Cerebellar nuclear complex (tissue), 1 donor: ENCODE measurements at places on chromosomes 4 and X.

- no peak for DNase-seq
Measured at GRCh38 chr4:139898293-139898692, 232.7 kb downstream of the MGST2 start.

DNA sequence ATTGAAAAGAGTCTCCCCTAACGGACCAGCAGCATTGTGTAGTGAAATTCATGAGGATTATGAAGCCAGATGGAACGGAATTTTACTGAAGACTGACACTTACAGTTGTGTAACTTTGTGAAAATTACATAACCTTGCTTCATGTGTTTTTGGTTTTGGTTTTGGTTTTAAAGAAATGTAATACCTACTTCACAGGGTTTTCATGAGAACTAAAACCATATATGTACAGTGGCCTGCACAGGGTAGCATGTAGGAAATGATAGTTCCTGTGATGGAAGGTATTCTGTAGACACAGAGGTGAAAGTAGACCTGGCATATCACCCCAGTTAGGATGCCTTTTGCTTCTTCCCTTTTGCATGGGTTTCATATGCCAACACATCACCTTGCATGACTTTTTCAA is 247.0 kb downstream of the BANK1 start:
- DNase-seq, result no peak

DNA sequence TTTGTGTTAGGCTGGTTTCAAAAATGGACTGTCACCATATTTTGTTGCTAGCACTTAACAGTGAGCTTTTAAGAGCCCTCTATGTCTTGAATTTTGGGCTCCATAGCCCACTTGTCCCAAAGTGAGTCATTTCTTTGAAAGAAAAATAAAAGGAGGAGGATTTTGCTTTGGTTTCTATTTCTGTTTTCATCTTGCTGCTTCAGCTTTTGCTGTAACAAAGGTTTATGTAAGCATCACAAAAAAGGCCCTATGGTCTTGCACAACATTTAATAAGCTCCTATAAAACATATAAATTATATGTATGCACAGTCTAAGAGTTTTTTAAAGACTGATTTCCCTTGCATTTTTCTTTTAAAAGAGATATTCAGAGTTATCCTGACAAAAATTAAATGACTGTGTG is 105.2 kb downstream of the PHOX2B start:
- DNase-seq, result no peak

- no peak for DNase-seq
Measured at GRCh38 chr4:152044331-152045036, 283.7 kb upstream of the GATB start.

DNA sequence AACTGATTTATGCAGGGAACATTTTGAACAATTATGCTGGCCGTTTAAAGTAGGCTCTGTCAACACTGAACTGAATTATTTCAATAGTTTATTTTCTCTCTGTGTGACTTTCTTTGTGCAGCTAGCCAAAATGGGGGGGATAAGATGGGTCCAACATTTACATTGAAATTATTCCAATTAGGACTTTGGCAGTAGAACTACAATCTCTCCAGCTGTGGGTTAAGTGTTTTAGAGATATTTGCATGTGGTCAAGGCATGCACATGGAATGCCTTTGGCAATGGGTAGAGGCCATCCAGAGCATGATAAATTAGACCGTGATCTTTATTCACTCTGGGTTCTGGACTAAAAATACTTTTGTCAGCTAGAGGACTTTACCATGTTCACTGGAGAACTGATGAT is 107.9 kb upstream of the ELOVL6 start:
- no peak for DNase-seq

GRCh38 chrX:108735091-108735678 is 1.2 kb downstream of the IRS4 start:
- no peak for DNase-seq

DNA sequence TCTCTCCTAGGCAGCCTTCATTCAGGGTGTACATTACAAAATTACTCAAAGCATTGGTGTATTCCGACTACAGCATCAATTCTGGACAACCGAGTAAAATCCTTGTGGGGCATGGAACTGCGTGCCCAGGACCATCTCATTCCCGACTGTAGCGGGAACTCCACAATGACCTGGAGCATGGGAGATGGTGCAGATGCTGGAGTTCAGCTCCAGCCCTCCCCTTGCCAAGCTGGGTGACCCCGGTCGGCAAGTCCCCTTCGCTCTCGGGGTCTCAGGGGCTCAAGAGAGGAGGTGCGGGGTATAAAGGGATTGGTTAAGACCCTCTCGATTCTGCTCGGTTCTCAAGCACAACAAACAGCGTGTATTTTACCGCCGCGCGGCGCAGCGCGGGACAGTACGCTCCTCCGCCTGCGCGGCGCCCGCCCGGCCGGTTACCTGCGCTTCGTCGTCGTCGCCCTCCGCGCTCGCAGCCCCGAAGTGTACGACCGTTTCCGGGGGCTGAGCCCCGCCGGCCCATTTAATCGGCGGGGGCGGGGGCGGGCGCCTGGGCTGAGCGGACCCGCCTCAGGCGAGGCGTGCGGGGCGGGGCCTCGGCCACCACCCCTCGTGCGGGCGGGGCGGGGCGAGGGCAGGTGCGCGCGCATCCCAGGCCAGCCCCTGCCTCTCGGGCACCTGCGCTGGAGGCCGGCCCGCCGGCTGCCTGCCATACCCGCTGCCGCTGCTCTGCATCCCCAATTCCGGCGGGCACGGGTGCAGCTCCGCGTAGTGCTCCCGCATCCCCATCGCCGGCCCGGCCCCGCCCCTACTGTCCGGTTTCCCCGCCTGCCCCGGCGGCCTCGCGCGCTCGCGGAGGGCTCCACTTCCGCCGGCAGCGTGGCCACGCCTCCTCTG is at the start of gene G6PD:
TSS of gene G6PD (minus strand) at position 493 of the 891 bp plus-strand sequence. CDS start 691 bp downstream, outside the sequence.
- no peak for DNase-seq

DNA sequence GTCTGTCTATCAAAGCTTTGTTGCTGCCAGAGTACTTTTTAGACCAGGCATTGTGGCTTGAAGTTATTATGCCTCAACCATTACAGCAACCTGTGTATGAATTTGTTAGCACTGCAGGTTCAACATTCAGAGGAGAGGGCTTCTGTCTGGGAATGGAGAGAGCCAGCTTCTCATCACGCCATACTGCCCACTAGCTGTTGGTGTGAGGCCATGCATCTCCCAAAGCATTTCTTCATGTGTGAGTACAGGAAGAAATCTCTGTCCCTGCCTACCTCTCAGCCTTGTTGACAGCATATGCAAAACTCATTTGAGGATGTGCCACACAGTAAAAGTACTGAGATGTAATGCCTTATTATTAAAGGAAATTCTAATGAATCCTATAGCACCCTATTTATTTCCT is 76.9 kb upstream of the PPARGC1A start:
- DNase-seq, result no peak

GRCh38 chr4:51906167-51906958 is 63.4 kb downstream of the DCUN1D4 start:
- no peak for DNase-seq

DNA sequence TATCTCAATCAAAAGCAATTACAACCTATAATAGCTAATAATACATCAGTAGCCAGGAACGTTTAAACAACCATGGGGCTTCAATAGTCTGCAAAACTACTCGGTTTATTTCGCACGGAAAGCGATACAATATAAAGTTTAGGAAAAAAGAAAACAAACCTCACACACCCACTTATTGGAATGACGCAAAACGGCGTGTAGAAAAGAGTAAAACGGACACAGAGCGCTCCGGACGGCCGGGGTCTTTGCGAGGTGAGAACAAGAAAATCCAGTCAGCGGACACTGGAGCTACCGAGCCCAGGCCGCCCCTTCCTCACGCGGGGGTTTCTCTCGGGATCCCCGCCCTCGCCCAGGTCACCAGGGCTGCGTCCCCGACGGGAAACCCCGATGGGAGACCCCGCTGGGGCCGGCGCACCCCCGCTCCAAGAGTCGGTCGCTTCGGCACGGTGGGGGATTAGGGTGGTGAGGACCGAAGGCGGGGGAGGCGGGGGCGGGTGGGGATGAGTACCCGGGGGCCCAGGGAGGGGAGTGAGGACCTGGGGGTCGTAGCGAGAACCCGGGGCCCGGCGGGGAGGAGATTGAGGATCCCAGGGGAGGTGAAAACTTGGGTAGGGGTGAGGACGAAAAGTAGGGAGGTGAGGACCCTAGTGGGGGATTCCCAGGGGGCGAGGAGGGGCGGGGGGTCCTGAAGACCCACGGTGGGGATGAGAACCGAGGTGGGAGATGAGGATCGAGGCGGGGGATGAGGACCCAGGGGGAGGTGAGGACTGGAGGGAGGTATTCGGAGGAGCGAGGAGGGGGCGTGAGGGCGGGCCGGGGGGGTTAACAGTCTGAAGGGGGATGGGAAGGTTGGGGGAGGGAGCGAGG is 737 bp downstream of the NELFA start:
- DNase-seq, result no peak

- DNase-seq, result no peak
Measured at GRCh38 chr4:152975380-152976211, 39.5 kb downstream of the FHDC1 start.

- no peak for DNase-seq
Measured at GRCh38 chrX:70044541-70045245, 5.0 kb downstream of the AWAT2 start.

DNA sequence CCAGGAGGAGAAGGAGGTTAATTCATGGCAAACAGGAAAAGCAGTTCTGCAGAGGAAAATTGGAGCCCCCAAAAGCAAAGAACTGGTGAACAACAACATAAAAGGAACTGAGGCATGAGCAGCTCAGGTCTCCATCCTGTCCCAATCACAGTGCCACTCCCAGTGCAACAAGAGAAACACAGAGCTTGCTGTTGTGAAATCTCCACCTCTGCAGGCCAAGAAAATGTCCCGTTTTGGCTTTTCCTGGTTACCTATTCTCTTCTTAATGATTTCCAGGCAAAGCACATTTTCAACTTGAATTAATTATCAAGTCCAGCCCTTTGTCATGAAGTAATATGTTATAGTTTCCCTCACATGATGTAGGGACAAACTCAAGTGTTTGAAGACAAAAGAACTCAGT is 778 bp downstream of the C1QTNF7 start:
- no peak for DNase-seq

DNA sequence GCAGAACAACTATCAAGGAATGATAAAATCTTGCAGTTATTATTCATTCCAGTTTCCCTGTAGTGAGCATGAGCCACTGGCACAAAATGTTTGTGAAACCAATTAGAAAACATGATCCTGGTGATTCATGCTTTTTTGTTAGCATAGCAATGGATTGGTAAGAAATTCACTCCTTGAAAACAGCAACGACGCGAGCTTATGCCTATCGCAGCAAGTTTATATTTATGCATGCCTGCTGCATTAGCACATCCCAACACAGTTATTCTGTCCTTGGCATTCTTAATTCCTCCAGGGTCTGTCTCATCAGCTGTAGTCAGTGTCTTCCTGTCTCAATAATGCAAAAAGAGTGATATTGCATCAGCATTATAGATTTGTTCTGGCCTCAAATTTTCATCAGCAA is 975.9 kb downstream of the STIM2 start:
- no peak for DNase-seq

DNA sequence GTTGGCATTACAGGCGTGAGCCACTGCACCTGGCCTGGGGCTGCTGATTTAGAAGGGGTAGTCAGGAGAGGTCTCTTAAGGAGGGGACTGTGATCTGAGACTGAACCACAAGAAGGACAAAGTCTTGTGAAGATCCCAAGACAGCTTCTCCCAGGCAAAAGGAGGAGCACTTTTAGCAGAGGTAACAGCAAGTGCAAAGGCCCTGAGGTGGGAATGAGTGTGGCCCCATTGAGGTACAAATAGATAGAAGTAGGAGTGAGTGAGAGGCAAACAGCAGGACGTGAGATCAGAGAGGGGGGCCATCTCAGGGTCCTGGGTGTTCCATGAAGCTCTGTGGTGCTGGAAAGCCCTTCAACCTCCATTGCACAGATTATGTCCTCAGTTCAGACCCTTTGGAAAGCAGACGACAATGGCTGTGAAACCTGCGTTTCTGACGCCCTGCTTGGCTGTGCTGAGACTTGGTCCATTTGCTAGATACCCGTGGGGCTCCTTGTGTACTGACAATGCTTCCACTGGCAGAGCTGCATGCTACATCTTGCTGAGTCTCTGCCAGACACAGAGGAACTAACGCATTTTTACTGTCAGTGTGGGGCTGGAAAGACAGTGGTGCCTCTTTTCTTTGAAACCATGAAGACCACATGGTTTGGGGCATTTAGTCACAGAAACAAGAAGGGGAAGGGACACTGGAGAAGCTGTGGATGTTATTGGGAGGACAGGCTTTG is 1.3 kb upstream of the CCKAR start:
- DNase-seq, result no peak
